HFFc6 (cell line): ENCODE measurements at places on chromosomes 4 and X. TPM values are rescaled to one million over a fixed set of nuclear protein-coding genes. Genes with fewer than 3 reads are reported as not detected.

DNA sequence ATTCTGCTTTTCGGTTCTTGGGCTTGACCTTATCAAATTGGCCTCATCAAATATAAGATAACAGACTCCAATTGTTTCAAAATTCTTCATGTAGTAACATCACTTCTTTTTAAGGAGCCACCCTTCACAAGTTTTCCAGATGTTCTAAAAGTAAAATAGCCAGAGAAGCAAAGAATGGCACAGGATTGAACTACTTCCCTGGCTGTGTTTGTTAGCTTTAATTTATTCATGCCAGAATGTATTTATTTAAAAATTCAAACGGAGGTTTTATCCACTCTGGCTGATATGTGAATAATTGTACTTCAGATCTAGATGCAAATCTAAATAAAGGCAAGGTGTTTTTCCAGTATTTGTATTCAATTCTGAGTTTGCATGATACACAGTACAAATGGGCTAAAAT, 581.3 kb upstream of the TENM3 start:
- no peak for DNase-seq

Gene FAM9C
- total RNA-seq = not detected in 3 replicates

DNA sequence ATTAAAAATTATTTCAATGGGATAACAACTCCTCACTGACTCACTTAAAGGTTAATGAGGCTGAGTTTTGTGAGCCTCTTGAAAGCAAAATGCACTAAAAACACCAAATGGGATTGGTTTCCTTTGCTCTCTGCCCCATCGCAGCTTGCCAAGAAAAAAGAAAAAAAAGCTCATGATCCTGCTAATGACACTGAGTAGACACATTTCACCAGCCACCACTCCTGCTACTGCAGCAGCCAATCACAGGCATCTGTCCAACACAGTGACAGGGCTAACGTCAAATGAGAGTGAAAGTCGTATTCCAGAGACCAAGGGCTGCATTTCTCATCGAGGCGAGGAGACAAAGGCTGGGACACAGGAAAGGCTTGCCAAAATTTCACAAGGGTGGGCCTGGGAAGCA, 5.2 kb downstream of the APBB2 start:
- no peak for DNase-seq

Gene PPBP
- not detected in 3 replicates for total RNA-seq

DNA sequence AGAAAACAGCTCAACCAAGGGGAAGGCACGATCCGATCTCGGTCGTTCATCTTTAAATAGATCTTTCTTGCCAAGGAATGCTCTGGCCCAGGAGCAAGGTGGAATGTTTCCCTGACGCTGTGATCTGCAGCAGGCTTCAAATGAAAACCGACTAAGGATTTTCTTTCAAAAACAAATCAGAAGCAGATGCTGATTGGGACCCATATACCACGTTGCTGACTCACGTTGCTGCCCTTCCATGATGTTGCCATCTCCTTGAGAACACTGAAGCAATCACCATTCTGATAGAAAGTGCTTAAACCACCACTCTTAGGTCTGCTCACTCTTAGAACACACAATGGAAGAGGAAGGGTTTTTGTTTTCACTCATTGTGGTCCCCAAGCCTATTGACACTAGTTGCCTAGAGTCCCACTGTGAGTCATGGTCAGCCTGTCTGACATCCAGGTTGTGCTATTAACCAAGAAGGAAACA, 26.1 kb downstream of the LAMTOR3 start:
- peak; percentile 73 for DNase-seq
